Stimulated activated CD8-positive, alpha-beta memory T cell treated with anti-CD3 and anti-CD28 coated beads, Interleukin-7, amount 100 ng/mL, for 1 hour (primary cell): ENCODE measurements at places on chromosomes 5 and 9.

- DNase-seq, result no peak
Measured at GRCh38 chr5:131622633-131623032, 12.4 kb downstream of the RAPGEF6 start.

DNA sequence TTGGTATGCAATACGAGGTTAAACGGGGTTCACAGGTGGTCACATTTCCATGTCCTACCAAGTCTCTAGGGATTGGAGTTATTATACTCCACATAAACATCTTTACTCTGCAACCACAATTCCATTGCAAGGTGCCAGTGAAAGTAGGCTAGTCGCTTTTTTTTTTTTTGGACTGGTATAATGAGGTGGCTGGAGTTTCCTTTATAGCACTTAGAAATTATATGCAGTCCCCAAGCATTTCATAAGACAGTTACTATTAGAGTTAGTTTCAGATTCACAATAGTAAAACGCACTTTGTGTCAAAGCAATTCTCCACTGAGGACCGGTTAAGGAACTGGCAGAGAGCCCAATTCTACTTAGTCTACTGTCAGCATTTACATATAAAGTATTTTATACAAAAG is 1.4 kb downstream of the MEF2C start:
- DNase-seq, result no peak

DNA sequence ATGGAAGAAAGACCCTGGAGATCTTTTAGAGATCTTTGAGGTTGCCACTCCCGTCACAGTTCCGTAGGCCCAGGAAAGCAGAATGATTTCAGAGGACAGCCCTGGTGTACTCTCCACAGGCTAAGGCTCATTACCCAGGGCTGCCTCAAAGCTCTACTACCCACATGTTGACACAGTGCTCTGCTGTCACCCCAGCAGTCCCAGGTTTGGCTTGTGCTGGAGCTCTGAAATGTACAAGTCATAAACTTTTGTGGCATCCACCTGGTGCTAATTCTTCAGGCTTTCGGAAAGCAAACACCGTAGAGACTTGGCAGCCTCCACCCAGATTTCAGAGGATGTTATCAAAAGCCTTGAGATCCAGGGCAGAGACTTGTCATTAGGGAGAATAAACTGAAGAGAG is 136.5 kb downstream of the MTRR start:
- no peak for DNase-seq

- no peak for DNase-seq
Measured at GRCh38 chr9:69153707-69154521, 20.2 kb upstream of the TJP2 start.

DNA sequence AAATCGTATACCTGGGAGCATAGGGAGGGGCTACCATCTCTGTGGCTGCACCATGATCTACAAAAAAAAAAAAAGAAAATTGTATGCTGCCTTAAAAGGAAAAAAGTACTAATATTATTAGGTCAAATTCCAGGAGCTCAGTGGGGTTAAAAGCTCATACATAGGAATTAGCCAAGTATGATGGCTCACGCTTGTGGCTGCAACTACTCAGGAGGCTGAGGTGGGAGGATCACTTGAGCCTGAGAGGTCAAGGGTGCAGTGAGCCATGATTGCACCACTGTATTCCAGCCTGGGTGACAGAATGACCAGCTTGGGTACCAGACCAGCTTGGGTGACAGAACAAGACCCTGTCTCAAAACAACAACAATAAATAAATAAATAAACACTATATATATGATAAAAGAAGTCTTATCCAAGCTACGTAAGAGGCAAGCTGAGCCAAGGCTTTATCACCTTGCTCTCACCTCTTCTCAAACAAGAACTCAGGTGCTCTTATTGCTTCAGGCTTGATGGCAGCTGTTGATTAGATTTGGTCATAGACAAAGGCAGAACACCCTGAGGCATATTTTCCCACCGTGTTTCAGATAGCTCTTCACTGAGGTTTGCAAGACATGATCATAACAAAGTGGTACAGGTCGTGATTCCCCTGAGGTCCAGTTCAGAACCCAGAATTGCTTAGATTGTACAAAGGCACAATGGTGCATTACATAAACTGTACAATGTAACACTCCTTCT is 3.3 kb upstream of the FBXW11 start:
- no peak for DNase-seq

DNA sequence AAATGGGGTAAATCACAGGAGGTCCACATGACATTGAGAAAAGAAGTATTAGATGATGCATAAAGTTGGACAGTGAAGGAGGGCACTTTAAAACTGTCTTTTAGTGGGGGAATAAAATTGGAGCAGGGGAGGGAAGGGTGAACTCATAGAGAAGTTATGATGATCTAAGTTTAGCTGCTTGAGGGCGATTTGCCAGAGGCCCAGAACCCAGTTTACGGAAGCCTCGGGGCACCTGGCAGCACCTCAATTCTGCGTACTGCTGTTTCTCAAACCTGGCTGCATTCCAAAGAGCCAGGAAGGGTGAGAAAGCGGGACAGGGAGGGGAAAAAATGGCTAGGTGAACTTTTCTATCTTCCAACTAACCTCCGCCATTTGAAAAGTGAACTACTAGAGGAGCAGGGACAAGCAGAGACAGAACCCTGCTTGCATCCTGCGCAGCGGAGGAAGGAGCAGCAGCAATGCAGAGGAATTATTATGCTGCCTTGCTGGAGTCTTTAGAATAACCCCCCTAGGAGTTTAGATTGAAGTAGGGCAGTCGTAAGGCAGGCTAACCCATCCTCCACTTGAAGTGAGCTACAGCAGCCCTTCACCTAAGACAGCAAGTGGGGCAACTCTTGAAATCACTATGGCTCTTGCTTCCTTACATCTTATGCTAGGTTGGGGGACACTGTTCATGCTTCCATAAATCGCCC is 316.8 kb downstream of the BRINP1 start:
- DNase-seq, result no peak

GRCh38 chr5:40983781-40984180 is 74.5 kb downstream of the C7 start:
- DNase-seq, result no peak

- DNase-seq, result no peak
Measured at GRCh38 chr9:116156621-116157314, 3.2 kb downstream of the PAPPA start.

DNA sequence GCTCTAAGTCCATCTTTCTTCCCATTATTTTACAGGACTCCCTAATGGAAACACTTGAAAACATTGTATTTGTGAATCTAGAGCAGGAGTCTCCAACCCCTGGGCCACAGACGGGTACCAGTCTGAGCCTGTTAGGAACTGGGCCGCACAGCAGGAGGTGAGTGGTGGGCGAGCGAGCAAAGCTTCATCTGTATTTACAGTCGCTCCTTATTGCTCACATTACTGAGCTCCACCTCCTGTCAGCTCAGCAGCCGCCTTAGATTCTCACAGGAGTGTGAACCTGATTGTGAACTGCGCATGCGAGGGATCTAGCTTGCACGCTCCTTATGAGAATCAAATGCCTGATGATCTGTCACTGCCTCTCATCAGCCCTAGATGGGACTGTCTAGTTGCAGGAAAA is 111.0 kb downstream of the MED27 start:
- DNase-seq, result no peak

- DNase-seq, result no peak
Measured at GRCh38 chr5:173919443-173919842, 31.3 kb downstream of the CPEB4 start.

GRCh38 chr9:115759426-115759825 is 394.2 kb upstream of the PAPPA start:
- DNase-seq, result no peak

- no peak for DNase-seq
Measured at GRCh38 chr9:38277601-38278200, 114.8 kb upstream of the ALDH1B1 start.

DNA sequence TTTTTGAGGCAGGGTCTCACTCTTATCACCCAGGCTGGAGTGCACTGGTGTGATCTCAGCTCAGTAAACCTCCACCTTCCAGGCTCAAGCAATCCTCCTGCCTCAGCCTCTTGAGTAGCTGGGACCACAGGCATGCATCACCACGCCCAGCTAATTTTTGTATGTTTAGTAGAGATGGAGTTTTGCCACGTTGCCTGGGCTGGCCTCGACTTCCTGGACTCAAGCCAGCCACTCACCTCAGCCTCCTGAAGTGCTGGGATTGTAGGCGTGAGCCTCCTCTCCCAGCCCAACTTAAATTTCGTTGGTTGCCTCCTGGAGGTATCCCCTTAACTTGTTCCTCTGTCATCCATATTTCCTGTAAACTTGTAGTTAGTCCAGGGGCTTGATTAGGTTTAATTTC is 47.2 kb downstream of the RAB24 start:
- DNase-seq, result no peak

- DNase-seq, result no peak
Measured at GRCh38 chr5:37111426-37112382, 137.5 kb downstream of the CPLANE1 start.

DNA sequence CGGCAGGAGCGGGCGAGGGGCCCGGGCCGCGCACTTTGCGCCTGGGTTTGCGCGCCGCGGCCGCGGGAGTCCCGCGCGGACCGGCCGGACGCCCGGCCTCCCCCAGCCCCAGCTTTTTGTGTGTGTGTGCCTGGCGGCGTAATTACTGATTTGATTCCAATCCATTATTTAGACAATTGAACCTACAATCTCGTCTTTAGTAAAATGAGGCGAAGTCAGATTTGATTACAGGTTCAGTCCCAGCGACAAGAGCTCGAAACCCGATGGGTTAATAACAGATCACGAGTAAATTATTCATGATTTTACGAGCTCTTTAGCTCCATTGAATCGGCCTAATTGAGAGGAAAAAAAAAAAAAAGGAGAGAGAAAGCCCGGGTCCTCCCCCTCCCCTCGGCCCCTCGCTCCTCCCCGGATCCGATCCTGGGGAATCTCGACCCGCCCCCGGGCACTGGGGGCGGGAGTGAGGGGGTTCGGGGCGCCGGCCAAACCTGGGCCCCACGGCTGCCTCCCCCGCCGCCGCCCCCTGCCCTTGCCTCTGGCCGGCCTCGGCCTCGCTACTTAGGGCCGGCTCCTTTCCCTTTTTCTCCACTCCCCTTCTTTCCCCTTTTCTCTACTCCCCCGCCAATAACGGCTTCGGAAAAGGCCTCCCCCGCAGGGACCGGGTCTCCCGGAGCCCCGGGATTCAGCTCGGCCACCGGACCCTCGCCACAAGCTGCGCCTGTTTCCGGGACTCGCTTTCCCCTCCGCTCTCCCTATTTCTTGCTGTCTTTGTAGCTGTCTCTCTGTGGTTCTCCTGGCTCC is 6.6 kb downstream of the LHX2 start:
- no peak for DNase-seq

DNA sequence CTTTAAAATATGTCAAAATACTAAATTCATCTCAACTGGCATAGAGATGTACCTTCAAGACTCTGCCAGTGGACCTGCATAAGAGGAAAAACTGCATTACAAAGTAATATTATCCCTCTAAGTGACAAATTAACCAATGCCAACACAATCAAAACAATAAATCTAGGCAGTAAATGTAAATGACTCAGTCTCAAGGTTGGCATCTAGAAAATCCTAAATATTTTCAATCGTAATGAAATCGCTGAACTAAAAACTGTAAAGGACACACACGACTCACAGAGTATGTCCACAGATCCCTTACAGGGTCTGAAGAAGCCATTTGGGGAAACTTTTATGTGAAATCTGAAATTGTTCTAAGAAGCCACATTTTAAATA is 31.2 kb downstream of the ERMP1 start:
- no peak for DNase-seq

- no peak for DNase-seq
Measured at GRCh38 chr5:141437221-141437620, 6.9 kb downstream of the PCDHGA12 start.

GRCh38 chr5:154372661-154373060 is 73.1 kb upstream of the SAP30L start:
- no peak for DNase-seq

GRCh38 chr5:52906845-52907244 is 82.3 kb upstream of the ITGA2 start:
- DNase-seq, result no peak

DNA sequence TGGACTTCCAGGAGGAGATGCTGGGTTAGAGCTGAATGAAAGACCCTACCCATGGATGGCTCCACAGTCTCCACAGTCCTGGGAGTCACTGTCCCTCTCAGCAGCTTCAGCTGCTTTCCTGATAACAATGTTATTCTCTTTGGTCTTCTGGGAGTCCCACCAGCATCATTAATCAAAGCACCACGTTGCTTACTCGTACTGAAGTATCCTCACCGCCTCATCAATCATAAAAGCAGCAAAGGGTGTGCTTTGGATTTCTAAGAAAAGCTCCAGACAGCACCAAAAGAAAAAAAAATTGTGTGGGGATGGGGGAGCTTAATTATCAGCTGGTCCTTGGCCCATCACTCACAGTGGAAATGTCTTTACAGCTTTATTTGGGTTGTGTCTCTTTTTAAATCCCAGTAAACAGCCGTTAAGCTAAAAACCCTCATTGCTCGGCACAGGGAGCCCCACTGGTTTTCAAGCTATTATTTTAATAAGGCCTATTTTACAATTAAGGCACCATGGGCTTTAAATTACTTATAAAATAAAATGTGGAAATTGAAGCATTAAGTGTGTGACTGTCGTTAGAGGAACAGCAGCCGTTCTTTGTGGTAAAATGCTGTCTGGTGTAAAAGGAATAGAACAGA is 538.0 kb downstream of the EBF1 start:
- no peak for DNase-seq

- no peak for DNase-seq
Measured at GRCh38 chr9:129656795-129657390, 8.6 kb upstream of the PRRX2 start.

DNA sequence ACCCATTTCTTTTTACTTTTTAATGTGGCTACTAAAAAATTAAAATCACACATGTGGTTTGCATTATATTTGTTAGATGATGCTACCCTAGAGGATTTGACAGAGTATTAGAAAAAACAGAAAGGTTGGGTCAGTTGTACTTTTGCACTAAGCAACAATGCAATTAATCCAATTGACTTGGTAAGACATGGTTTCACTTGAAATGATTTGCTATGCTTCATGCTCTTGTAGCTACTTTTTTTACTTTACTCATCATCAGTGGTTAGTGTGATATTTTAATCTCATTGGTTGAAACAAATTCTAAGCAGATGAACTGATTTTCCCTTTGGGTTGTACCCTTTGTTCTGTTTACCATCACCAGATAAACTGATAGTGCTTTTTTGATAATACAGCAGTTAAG is 39.4 kb downstream of the HMHB1 start:
- DNase-seq, result no peak
